ENCODE measurements at places on chromosomes 3 and 15.

GRCh38 chr3:11769704-11770476 is 76.8 kb downstream of the TAMM41 start:
- DNase-seq: no peak

DNA sequence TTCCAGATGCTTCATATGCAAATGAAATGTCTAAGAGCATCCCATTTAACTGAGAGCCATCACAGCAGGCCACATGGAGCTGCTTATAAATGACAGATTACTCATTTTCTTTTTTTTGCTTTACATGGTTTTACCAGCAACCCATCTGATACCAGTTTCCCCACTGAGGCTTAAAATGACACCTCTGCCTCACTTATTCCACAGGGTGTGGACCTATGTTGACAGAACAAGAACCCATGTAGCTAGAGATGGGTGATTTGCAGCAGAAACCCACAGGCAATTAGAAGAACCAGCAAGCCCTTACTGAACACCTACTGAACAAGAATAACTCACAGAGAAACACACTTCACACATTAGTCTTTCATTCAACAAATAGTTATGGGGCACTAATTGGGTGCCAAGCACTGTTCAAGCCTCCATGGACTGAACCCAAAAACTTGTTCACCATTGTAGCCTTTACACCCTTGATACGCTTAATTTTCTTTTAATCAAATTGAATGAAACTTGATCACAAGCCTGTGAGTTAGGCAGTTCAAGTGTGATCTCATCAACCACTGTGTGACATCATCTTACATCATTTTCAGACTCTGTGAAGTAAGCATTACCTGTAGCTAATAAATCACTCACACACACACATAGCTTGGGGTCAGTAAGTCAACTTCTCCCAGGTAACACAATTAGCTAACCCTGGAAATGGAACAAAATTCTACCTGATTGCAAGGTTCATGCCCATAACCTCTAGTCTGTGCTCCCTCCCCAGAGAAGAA is 45.4 kb downstream of the MAGI1 start:
- DNase-seq: no peak

DNA sequence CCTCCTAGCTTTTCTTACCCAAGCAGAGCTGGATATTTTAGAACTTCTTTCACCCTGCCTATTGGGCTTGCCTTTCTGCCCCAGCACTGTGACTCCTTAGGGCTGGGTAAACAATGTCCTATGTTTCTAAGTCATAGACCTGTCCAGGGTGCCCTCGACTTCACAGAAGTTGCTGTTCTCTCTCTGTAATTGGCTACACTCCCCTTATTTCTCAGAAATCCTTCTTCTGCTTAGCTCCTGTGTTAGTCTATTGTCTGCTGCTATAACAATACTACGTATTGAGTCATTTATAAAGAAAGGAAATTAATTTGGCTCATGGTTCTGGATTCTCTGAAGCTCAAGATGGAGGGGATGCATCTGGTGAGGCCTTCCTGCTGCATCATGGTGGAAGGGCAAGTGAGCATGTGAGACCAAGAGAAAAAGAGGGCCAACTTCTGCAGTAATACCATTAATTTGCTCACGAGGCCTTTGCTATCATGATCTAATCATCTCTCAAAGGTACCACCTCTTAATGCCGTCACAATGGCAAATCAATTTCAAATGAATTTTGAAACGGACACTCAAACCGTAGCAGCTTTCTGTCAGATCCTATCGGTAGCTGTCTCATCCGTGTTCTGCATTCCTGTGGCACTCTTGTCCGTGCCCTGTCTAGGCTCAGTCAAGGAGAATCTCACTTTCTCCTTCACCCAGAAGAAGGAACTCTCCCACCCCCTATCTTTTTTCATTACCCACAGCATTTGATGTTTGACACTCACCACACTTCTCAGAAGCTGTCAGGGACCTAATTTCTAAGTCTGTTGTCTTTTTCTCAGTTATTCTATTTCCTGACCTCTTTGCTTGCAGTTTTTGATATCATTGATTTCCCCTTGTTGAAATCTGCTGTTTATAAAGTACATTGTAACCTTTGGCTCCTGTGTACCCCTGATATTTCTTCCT is 22.3 kb upstream of the GPR171 start:
- DNase-seq: no peak

- no peak for DNase-seq
Measured at GRCh38 chr3:12509466-12509865, 25.2 kb downstream of the TSEN2 start.

DNA sequence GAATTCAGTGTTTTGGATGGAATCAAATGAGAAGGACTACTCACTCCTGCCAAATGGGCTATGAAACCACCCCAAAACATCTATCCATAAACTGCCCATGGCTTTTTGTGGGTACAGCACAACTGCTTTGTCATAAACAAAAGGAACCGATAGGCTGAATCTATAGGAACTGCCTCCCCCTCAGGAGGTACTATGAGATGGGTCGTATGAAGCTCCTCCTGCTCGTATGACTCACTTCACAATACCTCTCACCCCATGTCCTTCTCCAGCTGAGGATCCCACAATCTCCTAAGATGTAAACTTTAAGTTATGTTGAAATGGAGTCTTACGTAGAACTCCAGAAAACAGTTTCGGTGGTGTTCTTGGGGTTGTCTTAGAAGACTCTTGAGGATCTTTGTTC is 129.9 kb upstream of the SAMMSON start:
- DNase-seq: no peak

DNA sequence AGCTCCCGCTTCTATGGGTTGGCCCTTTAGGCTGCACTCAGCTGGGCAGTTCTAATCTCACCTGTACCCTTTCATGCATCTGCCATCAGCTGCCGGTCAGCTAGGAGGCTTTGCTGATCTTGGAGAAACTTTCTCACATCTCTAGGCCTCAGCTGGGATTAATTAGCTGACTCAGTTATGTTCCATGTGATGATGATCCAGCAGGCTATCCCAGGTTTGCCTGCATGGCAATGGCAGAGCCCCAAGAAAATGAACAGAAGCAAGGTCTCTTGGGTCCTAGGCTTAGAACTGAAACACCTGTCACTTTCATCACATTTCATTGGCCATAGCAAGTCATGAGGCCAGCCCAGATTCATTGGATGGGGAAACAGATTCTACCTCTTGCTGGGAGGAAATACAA is 304.6 kb upstream of the TBC1D5 start:
- DNase-seq: no peak

- DNase-seq: no peak
Measured at GRCh38 chr3:39290255-39290654, 10.4 kb upstream of the CX3CR1 start.

GRCh38 chr15:89353991-89354390 is 19.4 kb upstream of the POLG start:
- no peak for DNase-seq
